ENCODE measurements at places on chromosomes 2 and 18.

DNA sequence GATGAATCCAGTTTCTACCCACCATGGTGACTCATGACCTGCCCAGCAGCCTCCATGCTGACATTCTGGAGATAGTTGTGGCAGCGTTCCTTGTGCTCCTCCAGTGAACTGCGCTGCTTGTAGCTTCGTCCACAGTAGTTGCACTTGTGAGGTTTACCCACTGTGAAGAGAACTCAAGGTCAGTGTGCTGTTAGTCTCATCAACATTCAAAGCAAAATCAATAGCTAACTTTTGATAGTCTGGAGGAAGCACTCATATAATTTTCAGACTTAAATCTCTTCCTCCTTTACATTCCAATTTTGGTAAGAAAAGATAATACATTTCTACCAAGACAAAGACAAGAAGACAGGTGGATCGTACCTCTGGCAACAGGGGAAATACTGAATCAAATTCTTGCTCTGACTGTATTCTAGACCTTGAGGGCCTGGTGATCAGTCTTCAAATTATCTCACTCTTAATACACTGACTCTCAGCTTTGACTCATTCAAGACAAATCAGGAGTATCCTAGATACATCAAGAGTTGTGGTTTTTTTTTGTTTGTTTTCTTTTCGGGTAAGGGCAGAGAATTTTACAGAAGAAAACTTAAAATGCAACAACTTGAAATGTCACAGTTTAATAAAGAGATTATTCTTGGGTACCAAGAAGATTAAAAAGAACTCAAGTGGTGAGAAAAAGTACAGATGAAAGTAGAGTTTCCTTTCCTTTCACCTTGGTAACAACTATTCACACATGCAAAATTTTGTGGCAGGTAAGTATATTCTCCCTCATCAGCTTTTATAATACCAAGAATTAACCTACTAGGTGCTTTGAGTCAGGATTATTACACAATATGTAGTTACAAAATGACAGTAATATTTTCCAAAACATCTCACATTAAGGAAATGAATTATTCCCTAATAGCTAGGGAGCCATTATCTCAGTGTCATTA lies 129.2 kb downstream of the IKZF2 start:
- DNase-seq: no peak

DNA sequence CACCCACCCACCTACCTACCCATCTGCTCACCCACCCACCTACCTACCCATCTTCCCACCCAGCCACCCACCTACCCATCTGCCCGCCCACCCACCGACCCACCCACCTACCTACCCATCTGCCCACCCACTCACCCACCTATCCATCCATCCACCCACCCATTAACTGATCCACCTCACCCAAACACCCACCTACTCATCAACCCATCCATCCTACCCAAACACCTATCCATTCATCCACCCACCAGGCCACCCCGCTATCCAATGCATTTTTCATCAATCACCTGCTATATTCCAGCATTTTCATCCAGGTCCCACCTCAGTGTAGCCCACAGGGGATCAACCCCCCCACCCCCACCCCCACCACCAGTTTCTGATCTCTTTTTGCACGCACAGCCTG lies 121.8 kb downstream of the GLI2 start:
- DNase-seq: no peak

GRCh38 chr18:48922801-48923730 lies 27.7 kb downstream of the SMAD7 start:
- DNase-seq: no peak

DNA sequence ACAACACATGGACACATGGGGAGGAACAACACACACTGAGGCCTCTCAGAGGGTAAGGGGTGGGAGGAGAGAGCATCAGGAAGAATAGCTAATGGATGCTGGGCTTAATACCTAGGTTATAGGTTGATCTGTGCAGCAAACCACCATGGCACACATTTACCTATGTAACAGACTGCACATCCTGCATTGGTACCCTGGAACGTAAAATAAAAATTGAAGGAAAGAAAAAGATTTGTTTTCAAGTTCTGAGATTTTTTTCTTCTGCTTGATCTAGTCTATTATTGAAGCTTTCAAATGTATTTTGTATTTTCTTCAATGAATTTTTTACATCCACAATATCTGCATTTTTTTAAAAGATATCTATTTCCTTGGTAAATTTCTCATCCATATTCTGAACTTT lies 59.3 kb upstream of the SLC4A10 start:
- no peak for DNase-seq

Measured in erythroblast (primary cell).